ENCODE measurements at places on chromosomes 3 and 15.
A peak's percentile ranks its signal among the peaks of the same experiment; 100 is the strongest.

- no peak for DNase-seq
Measured at GRCh38 chr3:155079468-155079745, 712 bp upstream of the MME start.

- DNase-seq: no peak
Measured at GRCh38 chr15:39188930-39189329, 391.9 kb upstream of the THBS1 start.

DNA sequence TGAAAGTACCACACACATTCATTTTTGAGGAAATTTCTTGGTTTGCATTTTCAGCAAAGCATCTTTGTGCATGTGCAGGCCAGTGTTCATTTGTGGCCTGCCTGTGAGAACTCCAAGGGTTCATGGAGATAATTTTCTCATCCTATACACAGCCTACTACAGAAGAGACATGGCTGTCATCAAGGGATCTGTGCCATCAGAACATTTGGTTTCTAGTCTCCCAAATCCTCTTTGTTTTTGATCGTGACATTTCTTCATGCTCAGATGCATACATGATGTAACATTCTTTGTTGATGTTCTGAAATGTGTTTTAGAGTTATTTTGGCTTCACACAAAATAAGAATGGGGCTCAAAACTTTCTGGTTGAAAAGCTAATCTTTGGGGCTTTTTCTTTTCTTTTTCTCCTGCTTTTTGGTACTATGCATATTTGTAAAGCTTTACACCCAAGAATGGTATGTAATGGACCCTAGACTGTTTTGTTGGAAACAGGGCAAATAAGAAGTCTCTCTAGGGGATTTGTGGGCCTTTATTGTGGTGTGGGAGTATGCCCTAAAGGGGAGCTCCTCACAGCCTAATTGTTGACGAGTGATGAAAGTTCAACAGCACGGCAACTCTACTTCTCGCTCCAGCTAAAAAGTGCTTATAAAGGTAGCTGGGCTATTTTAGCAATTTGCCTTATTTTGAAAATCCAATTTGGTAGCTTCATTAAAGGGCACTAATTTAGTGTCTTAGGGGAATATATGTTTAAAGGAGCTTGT, 3.2 kb upstream of the ARPP21 start:
- no peak for DNase-seq

DNA sequence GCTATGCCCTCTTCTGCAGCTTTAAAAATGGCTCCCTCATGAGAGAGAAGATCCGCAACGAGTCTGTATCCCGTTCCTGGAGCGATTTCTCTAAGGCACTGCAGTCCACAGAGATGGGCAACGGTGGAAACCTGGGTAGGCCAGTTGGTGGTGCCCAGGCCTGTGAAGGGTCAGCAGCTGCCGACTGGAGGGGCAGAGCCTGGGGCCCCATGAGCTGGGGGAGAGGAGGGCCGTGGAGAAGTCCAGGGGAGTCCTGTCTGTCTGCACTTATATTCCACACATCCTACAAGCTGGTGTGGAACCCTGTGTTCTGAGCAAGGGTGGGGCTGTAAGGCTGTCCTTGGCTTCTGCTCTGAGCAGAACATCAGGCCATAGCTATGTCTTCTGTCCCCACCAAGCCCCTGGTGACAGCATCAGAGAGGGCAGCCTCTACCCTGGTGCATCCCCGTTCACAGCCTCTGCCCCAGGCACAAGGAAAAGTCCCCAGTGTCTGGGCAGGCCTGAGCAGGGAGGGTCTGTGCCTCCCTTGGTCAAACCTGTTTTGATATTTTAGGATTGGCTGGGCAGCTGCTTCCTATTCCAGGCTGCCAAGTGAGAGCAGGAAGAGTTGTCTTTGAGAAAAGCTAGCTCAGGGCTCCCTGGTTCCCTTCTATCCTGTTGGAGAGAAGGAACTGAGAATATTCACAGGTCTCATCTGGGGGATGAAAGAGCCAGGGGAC, 29.7 kb downstream of the XYLB start:
- no peak for DNase-seq

- DNase-seq: no peak
Measured at GRCh38 chr3:147030274-147030673, 376.1 kb downstream of the ZIC4 start.

- peak; percentile 13 for DNase-seq
Measured at GRCh38 chr3:57646723-57647122, 46.2 kb downstream of the DENND6A start.

- no peak for DNase-seq
Measured at GRCh38 chr15:67505675-67506572, 15.0 kb upstream of the C15orf61 start.

DNA sequence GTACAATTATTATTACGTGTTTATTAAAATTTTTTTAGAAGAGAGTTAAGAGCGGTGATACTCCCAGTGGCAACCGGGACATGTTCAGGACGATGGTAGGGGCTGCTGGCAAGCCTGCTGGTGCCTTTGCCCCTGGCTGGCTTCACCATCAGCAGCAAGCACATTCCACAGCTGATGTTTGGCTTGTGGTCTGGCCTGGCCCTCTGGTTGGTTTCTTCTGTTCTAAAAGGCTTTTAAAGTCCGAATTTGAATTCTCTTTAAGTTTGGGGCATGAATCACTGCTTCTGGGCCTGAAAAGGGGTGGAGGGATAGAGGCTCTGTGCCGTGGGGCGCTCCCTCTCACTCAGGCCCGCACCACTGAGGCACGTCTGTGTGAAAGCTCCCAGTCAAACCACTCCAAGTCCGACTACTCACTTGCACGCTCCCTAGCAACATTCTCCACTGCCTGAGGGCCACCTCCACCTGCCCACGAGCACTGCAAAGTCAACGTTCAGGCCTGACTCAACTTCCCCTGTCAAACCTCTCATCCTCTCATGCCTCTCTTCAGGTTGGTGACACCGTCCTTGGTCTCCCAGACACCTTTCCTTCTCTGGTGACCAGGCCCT, 10.1 kb downstream of the ITGA11 start:
- DNase-seq: no peak

DNA sequence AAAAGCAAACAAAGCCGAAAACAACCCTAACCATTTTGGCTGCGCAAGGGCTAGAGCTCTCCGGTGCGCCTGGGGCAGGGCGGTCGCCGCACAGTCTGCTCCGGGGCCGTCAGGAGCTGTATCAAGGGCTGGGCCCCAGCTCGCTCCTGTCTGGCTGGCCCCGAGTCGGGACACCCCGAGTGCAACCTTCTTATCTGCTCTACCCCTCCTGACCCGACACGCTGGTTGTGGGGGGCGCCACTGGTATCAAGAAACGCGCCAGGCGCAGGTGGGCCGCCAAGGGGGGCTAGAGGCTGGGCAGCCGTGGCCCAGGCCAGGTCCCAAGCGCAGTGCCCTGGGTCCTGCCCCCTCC, 36.0 kb downstream of the NR2F2 start:
- no peak for DNase-seq

DNA sequence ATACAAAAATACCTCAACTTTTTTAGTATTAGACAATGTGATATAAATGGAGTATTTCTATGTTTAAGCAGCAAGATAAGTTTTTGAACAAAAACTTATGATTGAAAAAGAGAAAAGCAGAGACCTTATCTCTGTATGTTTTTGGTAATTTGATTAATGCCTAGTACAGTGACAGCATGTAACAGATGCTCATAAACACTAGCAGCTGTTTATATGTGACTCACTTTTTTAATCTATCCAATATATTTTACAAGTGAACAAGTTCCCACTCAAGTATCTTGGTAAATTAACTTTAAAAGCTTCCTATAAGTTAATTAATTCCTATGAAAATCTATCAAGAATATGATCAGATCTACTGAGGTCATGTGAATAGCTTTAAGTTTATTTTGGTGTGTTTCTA, 55.1 kb downstream of the NGLY1 start:
- DNase-seq: no peak

DNA sequence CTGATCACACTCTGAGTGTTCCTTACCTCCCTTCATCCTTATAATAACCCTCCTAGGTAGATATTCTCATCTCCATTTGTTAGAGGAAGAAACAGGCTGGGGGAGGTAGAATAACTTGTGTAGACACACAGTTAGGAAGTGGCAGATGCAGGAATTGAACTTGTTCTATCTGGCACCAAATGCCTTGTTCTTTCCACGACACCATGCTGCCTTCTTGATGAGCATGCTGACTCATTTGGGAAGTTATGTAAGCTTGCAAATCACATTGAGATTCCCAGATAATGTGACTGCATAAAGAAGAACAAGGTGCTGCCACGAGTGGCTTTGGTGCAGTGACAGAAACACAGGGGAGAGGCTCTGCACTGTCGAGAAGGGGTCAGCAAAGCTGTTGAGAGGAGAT, 27.5 kb upstream of the NDUFB4 start:
- DNase-seq: no peak

DNA sequence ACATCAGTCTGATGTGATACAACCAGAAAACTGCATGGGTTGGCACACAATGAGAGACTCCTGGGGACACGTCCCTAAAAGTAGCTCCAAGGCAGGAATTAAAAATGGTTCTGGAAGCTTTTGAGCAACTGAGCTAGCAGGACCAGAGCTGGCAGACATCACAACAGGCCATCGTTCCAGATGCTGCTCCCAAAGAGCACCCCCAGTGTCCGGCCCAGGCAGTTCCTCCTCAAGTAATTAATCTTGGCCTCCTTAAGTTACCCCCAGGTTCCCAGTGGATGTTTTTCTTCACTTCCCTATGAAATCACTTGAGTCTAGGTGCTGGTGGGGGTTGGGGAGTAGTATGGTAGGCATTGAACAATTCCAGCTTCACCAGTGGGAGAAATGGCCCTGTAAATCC, 711.6 kb downstream of the MECOM start:
- no peak for DNase-seq

GRCh38 chr15:59532770-59533379, 78.7 kb upstream of the GCNT3 start:
- no peak for DNase-seq

GRCh38 chr3:113261063-113261625, 49.8 kb downstream of the BOC start:
- no peak for DNase-seq

- no peak for DNase-seq
Measured at GRCh38 chr3:65983100-65983499, 55.6 kb downstream of the MAGI1 start.

DNA sequence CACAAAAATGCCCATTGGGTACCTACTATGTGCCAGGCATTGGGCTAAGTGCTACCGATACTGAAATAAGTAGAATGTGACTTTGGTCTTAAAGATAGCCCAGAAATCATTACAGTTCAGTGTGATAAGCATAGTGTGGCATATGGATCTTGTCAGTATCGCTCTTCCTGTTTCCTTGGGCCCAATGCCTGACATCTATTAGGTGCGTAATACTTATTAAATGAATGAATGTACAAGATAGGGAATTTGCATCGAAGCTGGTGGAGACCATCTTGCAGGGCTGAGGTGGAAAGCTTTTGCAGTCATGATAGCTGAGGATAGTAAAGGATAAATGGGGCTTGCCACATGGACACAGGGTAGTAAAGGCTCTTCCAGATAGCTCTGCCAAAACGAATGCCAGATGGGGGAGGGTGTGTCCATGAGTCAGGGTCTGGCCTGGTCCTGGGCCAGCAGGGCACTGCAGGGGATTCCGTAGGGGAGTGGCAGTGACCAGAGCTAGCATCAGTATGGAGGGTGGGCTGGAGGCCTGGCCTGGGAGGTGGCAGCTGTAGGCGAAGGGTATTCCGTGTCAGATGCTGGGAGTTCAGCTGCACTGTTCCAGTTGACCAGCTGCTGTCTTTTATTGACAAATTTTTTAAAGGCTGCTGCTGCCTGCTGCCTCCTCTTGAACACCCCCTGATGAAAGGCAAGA, 23.5 kb downstream of the TSEN2 start:
- DNase-seq: no peak

GRCh38 chr3:128427872-128428822, 38.5 kb downstream of the DNAJB8 start:
- DNase-seq: no peak

DNA sequence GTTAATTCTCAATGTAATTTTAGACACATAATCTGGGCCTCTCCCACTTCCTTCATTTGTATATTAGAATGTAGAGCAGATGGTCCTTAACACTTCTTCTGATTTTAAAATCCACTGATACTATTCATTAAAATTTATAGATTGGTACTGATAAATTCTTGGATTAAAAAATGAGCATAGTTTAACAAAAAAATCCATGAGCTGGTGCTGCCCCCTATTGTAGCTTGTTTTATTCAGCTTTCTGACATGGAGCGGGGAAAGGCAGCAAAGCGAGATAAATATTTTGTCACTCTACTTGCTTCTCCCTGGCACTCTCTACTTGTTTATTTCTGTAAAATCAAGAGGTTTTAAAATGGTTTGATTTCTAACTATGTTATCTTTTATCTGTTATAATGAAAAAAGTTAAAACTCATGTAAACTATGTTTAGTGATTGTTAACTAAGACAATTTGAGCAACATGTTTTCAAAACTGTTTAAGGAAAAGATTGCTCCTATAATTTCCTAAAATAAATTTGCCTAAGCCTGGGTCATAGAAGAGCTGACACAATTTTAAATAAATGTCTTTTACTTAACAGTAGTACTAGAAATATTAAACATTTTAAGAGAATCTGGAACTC, 26.5 kb upstream of the PLOD2 start:
- peak; percentile 14 for DNase-seq

DNA sequence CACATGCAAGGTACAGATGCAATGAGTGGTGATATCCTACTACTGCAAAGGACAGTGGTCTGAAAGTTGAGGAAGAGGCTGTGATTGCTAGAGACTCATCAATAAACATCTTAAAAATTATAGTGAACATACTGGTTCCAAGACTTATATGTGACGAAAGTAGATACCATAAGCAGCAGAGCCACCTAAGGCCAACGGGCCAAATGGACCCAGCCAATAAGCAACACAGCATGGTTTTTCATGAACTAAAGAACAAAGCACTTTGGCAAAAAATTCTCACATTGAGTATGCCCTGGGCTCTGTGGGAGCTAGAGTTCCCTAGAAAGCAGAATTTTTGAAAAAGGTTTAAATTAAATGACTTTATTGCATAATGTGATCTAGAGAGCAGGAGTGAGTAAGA, 272.1 kb downstream of the SI start:
- no peak for DNase-seq

DNA sequence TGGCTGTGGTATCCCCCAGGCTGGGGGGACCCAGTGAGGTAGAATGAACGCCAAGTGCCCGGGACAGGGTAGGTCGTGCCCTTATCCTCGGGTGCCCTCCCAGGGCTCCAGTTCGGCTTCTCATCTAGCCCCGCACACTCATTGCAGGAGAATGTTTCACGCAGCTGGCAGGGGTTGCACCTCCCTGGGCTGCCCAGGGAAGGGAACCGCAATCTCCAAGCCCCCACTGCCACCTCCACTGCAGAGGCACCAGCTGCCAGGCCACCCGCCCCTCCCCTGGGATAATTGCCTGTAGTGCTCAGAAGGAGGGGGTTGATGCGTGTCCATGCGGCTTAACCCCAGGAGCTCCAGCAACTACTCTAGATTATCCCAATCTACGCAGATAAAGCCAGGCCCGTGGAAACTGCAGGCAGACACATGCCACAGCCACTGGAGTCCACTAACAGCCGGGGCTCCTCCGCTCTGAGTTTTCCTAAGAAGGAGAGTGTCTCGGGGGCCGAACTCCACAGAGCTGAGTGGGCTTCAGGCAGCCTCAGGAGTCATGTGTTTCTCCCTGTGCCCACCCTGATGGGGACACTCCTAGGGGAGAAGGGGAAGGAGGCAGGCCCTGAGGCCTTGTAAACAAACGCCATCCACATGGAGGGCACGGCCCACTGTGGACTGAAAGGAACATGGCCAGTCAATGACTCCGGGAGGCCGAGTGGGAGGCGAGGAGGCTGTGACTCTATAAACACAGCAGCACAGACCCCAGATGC, 137.2 kb upstream of the IQSEC1 start:
- DNase-seq: no peak

- no peak for DNase-seq
Measured at GRCh38 chr3:105868431-105868741, 426 bp downstream of the CBLB start.

All from frontal cortex (tissue), 4 donors.